ENCODE measurements at places on chromosomes 1 and 21.
A peak's percentile ranks its signal among the peaks of the same experiment; 100 is the strongest.

GRCh38 chr1:201329286-201329685 is 46.0 kb downstream of the PKP1 start:
- DNase-seq, result no peak

DNA sequence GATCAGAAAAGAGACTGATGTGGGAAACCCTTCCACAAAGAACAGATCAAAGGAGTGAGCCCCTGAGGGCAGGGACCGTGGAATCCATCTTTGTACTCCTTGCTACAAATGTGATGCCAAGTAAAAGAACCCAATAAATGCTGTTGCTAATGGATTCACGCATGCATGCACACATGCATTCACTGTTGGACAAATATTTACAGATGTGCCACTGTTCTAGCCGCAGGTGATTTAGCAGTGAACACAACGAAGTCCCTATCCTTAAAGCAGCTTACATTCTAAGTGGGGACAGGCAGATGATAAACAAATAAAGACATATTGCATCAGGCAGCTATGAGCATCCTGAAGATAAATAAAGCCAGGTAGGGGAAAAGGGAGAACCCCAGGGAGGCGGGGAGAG is 67.8 kb downstream of the ITPKB start:
- no peak for DNase-seq

- no peak for DNase-seq
These were observed 100.7 kb upstream of the PDE4B start for GRCh38 chr1:65691972-65692371.

DNA sequence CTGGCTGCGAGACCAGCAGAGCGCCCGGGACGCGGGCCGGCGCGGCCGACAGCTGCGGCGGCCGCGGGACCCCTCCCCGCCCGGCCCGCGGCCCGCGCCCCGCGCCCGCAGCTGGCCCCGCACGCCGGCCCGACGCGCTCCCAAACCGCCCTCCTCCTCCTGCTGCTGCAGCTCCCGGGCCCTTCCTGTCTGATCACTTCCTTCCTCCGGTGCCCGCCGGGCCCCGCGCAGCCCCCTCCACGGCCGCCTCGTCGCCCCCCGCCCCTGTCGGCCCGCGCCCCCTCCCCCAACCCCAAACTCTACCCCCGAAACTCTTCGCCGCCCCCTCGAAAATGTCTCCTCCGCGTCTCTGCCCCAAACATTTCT is 594 bp downstream of the LUZP1 start:
- no peak for DNase-seq

DNA sequence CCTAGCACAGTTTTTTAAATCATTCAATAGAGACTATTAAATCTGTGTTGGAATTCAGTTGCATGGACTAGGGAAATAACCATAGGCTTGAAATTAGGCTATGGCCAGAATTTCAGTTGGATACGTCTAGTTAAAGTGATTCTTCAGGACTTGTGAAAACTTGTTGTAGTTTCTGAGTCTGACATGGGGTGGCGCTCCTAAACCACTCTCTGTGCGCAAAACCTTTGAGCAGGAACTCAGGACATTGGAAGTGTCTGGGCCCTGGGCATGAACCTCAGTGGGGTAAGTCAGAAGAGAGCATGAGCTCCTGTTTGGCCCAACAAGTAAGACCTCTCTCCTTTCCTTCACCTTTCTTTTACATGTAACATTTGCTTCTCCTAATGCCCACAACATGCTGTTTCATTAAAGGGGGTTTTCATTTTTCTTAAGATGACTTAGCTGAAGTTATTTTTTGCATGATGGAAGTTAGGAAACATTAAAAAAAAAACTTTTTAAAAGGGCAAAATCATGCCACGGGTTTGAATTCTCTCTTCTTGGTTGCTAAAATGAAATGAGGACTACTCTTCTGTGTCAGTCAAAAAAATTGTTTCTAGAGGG is 17.1 kb upstream of the CCDC190 start:
- peak; percentile 71 for DNase-seq

- no peak for DNase-seq
These were observed 11.0 kb upstream of the VCAM1 start for GRCh38 chr1:100708476-100709062.

GRCh38 chr1:59596432-59596831 is 218.3 kb upstream of the HOOK1 start:
- DNase-seq, result no peak

GRCh38 chr1:2301607-2302291 is 73.6 kb downstream of the SKI start:
- no peak for DNase-seq

Data from Ammon's horn (tissue), 1 donor.